NK-92 treated with Interleukin-12 subunit alpha and Interleukin-12 subunit beta, amount 100 ng/mL, for 24 hours (cell line): ENCODE measurements at places on chromosomes 1 and 21.

DNA sequence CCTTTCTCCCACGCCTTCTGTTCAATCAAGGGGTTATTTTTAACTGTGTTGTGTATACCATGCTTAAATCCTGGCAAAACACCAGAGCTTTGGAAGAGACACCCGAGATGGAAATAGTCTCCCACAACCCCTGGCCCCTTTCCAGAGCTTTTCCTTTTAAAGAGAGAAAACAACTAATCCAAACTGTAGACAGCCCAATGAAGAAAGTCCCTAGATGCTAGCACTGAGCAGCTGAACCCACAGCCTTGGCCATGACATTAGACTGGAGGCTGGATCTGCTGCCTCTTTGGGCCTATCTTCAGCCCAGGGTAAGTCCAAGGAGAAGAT, 64.9 kb upstream of the ARTN start:
- DNase-seq: no peak

- DNase-seq: no peak
These were observed 84.2 kb downstream of the CCDC185 start for GRCh38 chr1:223477456-223477855.

DNA sequence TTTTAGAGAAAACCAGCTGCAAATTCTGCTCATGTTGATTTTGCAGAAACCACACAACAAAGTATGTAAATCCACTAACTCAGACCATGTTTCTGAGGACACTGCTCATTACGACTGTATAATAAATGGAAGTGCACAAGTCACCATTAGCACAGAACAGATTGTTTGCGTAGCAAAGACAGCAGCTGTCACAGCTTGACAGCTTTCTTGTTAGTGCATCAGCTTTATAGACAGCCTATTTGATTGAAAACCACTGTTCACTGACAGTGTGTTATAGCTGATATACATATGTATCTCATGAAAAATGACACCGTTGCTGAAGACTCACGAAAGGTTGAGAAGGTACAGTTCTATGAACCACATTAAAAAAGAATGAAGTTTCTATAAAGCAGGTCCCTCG, 560.2 kb upstream of the ZRANB2 start:
- DNase-seq: no peak

GRCh38 chr1:107142140-107142542, 1.3 kb downstream of the NTNG1 start:
- DNase-seq: no peak

- no peak for DNase-seq
These were observed 238.2 kb downstream of the GRIK3 start for GRCh38 chr1:36796106-36796590.

DNA sequence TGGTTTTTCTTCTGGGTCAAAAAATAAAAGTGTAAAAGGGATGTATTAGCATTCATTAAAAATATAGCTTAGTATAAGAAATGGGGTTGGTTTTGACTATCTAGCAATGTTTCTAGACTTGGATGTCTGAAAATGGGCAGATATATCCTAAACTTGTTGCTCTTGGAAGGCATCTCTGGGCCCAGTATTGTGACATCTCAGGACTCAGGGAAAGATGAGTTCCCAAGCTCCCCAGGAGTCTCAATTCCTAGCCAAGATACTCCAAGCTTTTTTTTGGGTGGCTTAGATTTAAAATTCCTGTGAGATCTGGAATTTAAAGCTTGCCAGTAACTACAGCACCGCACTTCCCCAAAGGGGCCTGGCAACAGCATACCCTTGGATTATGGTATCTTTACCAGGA, 11.5 kb upstream of the HSD17B7 start:
- DNase-seq: no peak

GRCh38 chr1:14106126-14106525, 406.1 kb downstream of the PRDM2 start:
- no peak for DNase-seq

GRCh38 chr1:39652105-39652504, 12.7 kb upstream of the HEYL start:
- no peak for DNase-seq

DNA sequence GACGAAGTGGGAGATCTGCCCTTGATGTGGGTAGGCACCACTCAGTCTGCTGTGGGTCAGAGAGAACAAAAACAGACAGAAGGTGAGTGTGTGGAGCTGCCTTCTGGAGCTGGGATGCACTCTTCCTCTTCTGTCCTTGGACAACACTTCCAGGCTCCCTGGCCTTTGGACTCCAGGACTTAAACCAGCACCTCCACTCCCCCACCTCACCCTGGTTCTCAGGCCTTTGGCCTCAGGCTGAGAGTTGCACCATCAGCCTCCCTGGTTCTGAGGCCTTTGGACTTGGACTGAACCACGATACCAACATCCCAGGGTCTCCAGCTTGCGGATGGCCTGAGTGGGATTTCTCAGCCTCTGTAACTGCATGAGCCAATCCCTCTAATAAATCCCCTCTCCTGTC, 68.1 kb upstream of the STUM start:
- no peak for DNase-seq

GRCh38 chr1:47347735-47348134, 14.1 kb downstream of the CMPK1 start:
- DNase-seq: no peak

GRCh38 chr1:217078078-217078690, 355.0 kb upstream of the ESRRG start:
- no peak for DNase-seq

DNA sequence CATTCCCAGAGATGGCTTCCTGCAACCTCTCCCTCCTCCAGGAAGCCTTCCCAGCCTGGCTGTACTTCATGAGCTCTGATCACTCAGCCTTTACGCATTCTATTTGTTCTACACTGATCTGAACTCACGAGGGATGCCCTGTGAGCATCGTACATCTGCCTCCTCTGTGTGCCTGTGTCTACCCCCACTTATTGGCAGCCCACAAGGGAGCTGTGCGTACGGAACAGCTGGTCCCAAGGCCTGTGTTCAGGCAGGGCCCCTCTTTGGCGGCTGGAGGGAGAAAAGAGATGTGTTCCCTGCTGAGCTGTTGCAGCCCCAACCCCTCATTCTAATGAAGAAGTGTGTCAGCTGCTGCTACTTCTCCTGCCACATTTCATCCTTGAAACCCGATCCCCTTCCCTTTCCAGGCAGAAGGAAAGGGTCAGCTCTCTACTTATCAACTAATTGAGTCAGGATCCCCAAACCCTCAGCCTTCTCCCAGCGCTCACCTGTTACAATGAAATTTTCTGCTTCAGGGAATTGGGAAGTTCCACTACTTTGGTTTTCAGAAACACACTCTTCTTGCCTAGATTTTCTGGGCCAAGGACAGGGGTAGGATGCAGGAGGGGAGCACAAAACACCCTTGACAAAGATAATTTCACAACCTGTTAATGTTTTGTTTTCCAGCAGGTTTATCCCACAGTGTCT, 3.2 kb downstream of the INKA2 start:
- no peak for DNase-seq

- DNase-seq: no peak
These were observed 3.4 kb downstream of the SELL start for GRCh38 chr1:169707912-169708604.
